IPS DF 19.7 (cell line): ENCODE measurements at places on chromosomes 2 and 18.

DNA sequence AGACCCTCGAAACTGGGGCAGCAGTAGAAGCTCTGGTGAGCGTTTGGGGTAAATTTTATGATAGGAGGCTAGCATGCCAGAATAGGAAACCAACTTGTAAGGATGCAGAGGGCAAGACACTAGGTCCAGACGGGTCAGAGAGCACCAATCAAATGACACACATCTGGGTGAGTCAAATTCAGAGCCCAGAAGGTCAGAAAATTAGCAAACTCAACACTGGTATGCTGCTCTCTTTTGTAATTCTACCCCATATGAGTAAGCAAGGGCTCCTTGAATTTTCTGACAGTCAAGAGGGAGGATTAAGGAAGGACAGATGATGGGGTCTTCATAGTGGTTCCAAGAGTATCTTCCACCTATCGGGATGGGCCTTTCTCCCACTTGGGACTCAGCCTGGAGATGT is 209.8 kb downstream of the BCL2 start:
- no peak for DNase-seq

DNA sequence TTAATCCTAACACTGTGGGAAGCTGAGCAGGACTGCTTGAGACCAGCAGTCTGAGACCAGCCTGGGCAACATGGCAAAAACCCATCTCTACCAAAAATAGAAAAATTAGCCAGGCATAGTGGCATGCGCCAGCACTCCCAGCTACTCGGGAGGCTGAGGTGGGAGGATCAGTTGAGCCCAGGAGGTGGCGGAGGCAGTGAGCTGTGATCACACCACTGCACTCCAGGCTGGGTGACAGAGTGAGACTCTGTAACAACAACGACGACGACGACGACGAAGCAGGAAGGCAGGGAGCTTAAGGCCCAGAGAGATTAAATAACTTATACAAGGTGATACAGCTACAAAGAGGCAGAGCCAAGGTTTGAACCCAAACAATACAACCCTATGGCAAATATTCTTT is 37.3 kb downstream of the CFAP36 start:
- no peak for DNase-seq

DNA sequence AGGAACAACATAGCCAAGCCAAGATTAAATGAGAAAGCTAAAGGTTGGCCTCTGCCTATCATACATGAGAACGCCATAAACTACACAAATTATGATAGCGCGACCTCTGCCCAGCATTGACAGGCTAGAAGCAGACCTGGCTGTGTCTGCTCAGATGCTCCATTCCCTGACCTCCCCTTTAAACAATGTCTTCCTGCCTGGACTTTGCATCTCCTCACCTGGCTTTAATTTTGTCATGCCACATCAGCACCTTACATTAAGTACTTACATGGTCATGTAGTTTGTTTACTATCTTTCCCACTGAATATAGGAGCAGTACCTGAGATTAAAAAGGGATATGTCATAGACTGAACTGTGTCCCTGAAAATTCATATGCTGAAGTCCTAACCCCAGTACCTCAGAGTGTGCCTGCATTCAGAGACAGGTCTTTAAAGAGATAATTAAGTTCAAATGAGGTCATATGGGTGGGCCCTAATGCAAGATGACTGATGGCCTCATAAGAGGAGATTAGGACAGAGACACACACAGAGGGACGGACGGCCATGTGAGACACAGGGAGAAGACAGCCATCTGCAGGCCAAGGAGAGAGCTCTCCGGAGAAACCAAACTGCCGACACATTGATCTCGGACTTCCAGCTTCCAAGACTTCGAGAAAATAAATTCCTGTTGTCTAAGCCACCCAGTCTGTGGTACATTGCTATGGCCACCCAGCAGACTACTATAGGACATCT is 103.7 kb downstream of the BIN1 start:
- DNase-seq: no peak

DNA sequence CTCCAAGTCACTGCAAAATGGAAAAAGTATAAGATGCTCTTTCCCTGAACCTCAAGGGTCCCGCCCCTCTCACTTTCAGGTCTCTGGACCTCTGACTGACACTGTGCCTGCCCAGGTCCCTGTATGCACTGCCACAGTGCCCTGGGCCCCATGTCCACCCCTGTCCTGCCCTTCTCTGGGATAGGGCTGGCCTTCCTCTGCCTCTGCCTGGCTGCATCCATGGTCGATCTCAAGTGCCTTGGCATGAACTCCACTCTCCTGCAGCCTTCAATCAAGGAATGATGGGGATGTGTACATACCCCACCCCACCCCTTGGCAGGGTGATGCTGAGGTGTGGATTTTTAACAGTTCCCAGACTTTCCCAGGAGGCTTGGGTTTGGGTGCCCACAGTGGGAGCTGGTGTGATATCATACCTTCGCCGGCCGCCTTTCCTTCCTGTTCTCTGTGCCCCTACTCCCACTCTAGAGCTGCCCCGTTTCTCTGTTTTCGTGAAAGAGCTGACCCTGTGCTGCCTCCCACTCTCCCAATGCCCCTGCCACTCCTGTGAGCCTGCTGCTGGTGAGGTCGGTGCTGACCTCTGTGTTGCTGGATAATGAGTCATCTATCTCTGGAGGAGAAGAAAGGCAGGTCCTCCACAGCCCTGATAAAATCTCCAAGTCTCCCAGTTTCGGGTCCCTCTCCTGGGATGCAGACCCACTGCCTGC is 18.9 kb downstream of the PTPN18 start:
- DNase-seq: no peak

DNA sequence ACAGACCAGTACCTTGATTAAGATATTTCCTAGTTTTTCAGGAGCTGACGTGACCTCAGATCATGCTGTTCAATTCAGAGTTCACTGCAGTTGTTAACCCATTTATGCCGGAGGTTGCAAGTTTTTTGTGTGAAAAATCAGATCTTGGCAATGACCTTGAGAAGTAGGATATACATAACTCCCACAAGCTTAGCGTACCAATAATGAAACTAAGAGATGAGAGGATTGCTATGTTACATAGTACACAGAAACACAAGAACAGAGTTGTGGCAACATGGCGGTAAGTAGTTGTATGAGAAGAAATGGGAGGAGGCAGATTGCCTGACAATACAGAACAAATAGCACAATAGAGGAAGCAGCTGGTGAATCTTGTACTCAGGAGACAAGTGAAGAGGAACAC is 39.1 kb downstream of the PPIG start:
- DNase-seq: no peak

- DNase-seq: no peak
These were observed 50.6 kb downstream of the TTC21B start for GRCh38 chr2:165902934-165903333.

DNA sequence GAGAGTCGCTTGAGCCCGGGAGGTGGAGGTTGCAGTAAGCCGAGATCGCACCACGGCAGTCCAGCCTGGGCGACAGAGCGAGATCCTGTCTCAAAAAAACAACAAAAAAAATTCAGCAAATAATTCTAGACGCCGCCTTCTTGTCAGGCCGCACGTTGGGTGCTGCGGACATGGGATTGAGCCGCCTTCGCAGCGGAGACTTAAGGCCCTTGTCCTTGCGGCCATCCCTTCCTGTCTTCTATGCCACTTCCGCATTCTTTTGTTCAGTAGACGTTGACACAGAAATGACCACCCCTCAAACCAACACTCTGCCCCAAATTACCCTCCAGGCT is 15.8 kb downstream of the PTPN18 start:
- no peak for DNase-seq

GRCh38 chr2:95276888-95277245 is 2.6 kb downstream of the PROM2 start:
- no peak for DNase-seq

DNA sequence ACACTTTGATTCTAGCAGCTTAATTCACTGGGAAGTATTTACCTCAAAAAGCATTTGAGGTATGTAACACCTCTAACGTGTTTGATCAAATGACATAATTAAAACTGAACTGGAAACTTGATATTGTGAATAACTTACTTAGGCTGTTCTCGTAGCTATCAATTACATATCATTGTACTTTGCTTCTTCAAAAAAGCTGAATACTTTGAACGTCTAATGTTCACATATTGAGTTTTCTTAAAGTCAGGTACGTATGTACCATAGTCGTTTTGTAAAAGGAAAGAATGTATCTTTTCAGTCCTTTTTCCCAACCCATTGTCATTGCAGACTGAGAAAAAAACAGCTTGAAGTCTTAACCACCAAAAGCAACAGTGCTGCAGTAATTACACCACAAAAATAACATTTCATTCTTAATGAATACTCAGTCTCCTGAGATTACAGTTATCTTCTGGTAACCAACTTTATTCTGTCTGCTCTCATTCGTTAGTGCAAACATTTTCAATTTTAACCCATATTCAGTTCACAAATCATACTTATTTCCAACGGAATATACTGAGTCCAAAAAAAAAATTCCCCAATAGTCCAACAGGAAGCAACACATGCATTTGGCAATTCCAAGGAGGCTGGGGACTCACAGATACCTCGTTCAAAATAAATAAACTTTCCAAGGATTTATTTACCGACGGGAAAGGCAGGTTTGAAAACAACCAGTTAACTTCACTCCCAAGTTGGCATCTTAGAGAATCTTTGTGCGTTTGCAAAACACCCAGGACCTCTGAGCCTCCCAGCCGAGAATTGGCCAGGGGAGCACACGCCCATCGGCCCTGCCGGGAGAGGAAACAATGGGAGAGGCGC is 1.1 kb downstream of the CHN1 start:
- no peak for DNase-seq
